ENCODE measurements at places on chromosomes 11 and 22. TPM values are rescaled to one million over a fixed set of nuclear protein-coding genes. Genes with fewer than 3 reads are reported as not detected.

Gene TMEM132A
- total RNA-seq = 7.7 TPM

Gene TRPM5
- total RNA-seq = not detected

Gene OR51I1
- not detected for total RNA-seq

Gene OR56B1
- total RNA-seq = not detected

Gene INTS4
- total RNA-seq = 46.1 TPM

Gene SEC14L6
- under 0.01 TPM for total RNA-seq

Gene WT1
- not detected for total RNA-seq

All from smooth muscle cell of trachea (primary cell).